ENCODE measurements at places on chromosomes 12 and 14.

DNA sequence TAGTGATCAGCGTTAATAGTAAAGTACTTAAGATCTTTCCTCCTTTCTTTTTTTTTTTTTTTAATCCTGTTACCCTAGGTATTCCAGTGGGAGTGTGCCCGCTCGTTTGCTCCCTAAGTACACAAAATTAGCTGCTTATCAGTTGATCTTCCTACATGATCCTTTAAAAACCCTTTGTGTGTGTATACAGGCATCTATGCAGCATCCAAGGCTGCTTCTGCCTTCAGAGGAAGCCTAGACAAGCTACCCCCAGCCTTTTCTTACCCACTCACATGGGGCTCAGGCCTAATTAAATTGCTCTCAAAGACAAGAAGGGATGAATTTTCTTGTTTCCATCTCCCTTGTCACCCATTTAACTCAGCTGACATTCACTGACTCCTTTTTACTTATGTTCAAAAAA lies 343.4 kb upstream of the LMO3 start:
- DNase-seq: no peak
- H3K4me3 ChIP-seq: no peak overlapping the region

- no peak overlapping the region for H3K27ac ChIP-seq
- H3K36me3 ChIP-seq: no peaks in the 10 kb centered on the region
- no peak for DNase-seq
Measured at GRCh38 chr12:44875417-44875953, 630 bp downstream of the NELL2 start.

DNA sequence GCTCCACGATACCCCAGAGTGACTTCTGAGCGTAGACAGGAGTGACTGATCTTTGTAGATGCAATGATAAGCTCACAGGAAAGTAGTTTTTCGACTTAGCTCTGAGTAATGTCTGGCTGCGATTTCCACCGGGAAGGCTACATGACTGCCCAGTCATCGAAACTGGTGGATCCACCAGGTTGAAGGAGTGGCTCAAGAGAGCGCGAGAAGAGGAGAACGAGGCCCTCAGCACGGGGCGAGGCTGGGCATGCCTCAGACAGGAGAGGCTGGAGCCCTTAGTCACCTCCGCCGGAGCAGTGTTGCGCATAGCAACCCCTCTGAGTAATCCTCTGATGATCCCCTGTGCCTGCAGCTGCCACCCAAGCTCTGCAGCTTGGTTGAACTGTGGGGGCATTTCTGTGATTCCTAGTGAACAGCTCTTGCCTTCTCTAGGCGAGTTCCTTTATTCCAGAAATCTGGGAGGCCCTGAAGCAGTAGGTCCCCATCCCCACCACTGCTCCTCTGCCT lies 25.6 kb downstream of the ELK3 start:
- no peak overlapping the region for H3K4me3 ChIP-seq
- no peaks in the 10 kb centered on the region for H3K27me3 ChIP-seq
- no peaks in the 10 kb centered on the region for H3K36me3 ChIP-seq
- no peak overlapping the region for H3K27ac ChIP-seq
- peaks cover 42% of the 10 kb centered on the region for H3K4me1 ChIP-seq

GRCh38 chr12:93109551-93110203 lies 180.6 kb upstream of the EEA1 start:
- H3K4me1 ChIP-seq: peaks cover 17% of the 10 kb centered on the region
- H3K36me3 ChIP-seq: no peaks in the 10 kb centered on the region
- no peaks in the 10 kb centered on the region for H3K27me3 ChIP-seq
- DNase-seq: no peak
- H3K27ac ChIP-seq: no peak overlapping the region
- H3K4me3 ChIP-seq: no peak overlapping the region

Data from stomach (tissue), 19 donors.